ENCODE measurements at places on chromosomes 7 and 10. TPM values are rescaled to one million over a fixed set of nuclear protein-coding genes. Genes with fewer than 3 reads are reported as not detected.

- DNase-seq: no peak
Measured at GRCh38 chr7:64869121-64869725, 33.9 kb upstream of the ZNF273 start.

GRCh38 chr7:104791080-104791479, 222.9 kb upstream of the KMT2E start:
- DNase-seq: no peak

DNA sequence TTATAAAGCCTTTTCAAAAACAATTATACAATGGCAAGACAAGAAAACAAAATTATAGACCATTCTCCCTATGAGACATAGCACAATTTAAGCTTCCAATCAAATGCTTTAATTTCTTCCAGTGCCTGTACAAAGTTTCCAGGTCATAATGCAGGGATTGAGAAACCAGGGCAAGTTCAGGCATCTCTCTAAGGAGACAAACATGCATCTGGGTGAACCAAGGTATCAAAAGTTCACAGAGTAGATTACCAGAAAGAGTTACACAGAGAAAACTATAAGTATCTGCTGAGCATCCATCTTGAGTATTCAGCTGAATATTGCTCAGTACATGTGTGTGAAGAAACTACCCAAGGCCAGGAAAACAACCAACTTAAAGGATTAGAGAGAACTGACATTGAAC, 89.1 kb downstream of the COL28A1 start:
- DNase-seq: no peak

GRCh38 chr10:131649617-131650016, 251.2 kb upstream of the PPP2R2D start:
- no peak for DNase-seq

GRCh38 chr10:45224219-45224841, 91.1 kb downstream of the OR13A1 start:
- DNase-seq: no peak

DNA sequence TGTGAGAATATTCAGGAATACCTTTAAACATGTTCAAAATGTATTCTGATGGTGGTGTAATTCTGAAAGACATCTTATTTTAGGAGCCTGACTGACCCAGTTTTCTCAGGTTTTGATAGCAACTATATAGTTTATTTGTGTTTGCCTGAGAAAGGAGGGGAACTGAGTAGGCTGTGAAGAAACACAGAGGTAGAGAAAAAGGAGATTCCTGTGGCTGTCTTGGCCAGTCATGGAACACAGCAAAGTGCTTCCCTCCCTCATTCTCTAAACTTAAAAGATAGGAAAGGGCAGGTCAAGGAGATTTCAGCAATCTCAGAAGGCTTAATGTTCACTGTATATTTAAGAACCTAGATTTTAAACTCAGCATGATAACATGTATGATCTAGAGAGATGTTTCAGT, 43.5 kb downstream of the ZMYND11 start:
- no peak for DNase-seq

GRCh38 chr10:88952647-88953111, at the start of gene ACTA2:
ACTA2 (minus strand) TSS chr10:88952773; CDS start chr10:88948930, 3,843 bp downstream.
- no peak for DNase-seq

GRCh38 chr7:101017064-101017777, 2.7 kb upstream of the MUC17 start:
- DNase-seq: peak; percentile 62

DNA sequence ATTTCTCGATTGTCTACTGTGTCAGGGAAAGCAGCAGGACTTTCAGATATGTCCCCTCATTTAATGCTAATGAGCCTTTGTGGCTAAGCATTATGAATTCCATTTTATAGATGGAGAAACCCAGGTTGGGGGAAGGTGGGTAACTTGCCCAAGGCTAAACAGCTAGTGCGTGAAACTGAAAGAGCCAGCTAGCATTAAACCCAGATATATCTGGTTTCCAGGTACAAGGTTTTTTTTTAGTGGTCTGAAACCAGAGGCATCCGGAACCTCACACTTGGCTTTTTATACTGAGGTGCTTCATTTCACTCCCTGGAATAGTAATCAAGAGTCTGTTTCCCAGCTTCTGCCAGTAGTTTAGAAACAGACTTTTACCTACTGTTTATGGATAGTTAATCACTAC, 694.8 kb downstream of the PHTF2 start:
- DNase-seq: no peak

Gene GRK5
- 12.6 TPM for total RNA-seq

Gene ADARB2
- total RNA-seq: not detected

Measured in HepG2 (cell line).